ENCODE measurements at places on chromosomes 3 and 15.

DNA sequence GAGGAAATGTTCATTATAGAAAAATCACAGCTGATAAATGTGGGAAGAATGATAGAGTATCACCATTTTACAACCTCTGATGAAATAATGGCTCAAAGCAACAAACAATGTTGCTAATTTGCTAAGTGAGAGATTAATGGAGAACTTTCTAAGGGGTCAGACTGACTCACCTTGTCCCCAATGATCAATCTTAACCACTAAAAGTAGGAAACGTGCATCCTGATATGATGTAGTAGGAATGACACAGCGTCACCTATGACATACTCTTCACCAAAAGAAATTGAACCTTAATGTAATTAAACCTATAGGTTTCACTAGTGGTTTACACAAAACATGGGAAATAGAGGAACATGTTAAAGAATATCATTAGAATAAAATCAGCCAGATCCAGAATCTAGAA is 35.1 kb upstream of the MLF1 start:
- DNase-seq = no peak

DNA sequence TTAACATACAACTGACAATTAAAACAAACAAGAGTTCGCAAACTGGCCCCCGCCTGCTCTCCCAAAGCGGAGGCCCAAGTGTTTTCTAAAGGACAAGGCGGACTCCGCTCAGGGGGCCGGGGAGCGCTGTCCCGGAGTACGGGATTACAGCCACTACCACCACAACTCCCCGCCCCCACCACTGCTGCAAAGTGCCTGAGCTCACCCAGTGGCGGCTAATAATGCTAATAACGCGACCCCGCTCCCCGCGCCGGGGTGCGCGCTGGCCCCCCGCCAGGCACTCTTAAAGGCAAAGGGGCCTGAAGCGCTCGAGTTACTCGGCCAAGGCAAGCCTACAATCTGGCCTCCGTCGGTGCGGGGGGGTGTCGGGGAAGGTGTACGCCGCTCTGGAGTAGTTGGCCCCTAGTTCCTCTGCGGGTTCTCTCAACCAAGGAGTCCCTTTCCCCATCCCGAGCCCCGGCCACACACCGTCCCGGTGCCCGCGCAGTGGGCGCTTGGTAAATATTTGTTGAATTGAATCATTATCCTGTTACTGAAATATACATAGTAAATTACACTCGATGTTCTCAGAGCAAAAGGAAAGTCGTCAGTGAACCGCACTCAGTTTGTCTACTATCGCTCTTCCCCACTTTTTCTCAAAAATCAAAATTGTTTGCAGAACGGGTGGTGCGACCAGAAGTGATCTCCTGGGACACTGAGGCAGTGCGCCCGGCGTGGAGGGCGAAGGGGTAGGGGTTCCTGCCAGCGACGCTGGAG is 827 bp downstream of the WNT5A start:
- DNase-seq = no peak

DNA sequence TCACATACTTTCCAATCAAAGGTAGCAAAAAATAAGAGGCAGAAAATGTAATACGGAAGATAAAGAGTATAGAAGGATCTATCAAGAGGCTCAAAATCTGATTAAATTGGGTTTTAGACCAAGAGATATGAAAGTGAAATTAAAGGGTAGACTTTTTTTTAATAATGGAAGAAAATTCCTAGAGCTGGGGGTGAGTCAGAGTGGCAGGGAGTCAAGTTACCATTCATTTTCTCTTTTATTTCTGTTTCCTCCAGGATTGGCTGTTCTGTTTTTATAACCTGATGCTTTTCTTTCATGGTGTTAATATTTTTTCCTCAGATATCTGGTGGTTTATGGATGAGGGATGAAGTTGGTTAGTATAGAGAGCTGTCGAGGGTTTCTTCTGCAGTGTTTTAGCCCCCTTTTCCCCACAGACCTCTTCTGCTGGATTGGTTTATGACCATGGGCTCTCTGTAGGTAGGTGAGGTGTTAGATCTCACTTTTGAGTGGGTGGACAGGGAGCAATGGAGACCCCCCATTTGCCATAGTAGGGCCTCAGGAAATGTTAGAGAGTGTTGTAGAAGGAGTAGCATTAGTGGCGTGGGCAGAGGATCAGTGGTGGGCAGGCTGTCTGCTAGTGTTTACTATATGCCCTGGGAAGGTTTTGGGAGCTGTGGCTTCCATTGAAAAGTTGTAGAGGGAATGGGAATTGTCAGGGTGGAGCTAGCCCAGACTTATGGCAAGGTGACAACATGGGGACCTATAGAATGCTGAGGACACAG is 201.6 kb upstream of the GOLGA6L4 start:
- no peak for DNase-seq

DNA sequence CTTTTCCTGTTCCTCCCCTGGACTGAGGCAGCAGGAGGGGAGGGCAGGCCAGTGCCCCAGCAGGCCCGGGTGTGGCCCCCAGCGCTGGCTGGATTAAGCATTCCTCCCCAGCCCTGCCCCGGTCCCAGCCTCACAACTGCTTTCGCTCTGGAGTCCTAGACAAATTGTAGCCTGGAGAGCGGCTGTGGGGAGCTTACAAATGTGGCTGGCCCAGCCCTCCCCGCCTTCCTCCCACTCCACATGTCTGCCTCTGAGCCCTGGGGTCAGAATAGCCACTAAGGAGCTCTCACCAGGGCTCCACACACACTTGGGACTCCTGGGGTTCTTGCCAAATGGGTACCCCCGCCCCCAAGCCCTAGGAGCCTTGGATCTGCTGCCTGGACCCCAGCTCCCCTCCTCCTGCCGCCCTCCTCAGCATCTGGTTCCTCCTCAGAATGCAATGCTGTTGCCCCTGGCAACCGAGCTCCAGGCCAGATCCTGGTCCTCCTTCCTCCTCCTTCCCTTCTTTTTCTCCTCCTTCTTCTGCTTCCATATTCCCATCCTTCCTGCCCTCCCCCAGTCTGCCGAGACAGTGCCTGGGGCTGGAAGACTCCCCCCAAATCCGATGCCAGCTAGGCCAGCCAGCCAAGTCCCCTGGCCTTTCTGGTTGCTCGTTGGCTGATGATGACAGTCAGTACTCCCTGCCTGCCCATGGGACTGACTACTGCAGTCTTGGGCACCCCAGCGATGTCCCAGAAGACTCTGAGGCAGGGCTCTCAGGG is 91.1 kb downstream of the LINGO1 start:
- DNase-seq = no peak

DNA sequence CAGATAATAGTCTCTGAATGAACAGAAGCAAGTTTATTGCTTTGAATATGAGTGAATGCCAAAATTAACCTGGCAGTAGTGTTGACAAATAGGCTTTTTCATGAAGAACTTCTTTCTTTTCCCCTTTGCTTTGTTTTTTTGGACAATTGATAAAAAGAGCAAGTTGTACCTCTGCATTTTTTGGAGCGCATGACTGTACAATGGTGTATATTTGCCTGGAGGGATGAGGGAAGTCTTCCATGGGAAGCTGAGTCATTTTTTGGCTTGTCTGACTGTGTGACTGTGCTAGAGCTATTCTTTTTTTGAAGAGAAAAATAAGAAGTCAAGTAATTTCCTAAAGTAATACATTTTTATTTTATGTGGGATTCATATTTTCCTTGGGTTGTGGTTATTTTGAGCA is 186.9 kb downstream of the KLHL25 start:
- DNase-seq = no peak

- no peak for DNase-seq
Measured at GRCh38 chr3:69999140-70000027, at the start of gene SAMMSON. Gene SAMMSON, plus strand, starts transcription at chr3:69999733.

DNA sequence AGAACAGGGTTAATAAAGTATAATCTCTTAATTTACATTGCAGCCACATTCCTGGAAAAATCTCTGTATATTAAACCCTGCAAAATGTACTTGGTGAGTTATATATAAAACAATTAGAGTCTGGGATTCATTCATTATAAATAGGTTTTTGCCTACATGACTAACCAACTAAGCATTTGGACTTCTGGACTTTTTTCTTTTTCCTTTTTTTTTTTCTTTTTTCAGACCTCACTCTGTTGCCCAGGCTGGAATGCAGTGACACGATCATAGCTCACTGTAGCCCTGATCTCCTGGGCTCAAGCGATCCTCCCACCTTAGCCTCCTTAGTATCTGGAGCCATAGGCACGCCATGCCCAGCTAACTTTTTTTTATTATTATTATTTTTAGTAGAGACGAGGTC is 4.5 kb downstream of the DNAJC13 start:
- DNase-seq = no peak

DNA sequence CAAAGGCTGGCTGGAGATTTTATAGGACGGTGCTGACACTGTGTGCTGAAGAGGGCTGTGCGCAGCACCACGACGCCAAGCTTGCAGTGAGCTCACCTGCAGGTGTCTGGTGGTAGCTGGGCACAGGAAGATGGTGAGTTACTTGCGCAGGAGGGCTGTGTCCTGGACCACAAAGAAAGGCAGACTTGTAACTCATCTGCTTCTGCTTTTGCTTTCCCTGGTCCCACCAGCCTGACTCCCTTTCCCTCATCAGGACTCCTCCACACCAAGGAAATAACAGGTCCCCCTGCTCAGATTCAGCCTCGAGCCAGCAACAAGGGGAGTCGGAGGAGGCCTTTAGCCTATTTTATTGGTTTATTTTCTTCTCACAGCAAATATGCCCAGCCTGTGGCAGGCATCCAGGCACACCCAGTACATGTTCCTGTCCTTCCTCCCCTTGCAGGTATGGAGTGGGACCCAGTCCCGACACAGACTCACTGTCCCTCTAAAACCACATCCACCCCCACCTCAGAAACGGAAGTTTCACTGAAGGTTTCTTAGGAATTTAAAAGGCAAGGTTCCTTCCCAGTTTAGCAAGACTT is 35.6 kb upstream of the FLNB start:
- DNase-seq = no peak

GRCh38 chr3:85586018-85586417 is 627.2 kb downstream of the CADM2 start:
- no peak for DNase-seq

DNA sequence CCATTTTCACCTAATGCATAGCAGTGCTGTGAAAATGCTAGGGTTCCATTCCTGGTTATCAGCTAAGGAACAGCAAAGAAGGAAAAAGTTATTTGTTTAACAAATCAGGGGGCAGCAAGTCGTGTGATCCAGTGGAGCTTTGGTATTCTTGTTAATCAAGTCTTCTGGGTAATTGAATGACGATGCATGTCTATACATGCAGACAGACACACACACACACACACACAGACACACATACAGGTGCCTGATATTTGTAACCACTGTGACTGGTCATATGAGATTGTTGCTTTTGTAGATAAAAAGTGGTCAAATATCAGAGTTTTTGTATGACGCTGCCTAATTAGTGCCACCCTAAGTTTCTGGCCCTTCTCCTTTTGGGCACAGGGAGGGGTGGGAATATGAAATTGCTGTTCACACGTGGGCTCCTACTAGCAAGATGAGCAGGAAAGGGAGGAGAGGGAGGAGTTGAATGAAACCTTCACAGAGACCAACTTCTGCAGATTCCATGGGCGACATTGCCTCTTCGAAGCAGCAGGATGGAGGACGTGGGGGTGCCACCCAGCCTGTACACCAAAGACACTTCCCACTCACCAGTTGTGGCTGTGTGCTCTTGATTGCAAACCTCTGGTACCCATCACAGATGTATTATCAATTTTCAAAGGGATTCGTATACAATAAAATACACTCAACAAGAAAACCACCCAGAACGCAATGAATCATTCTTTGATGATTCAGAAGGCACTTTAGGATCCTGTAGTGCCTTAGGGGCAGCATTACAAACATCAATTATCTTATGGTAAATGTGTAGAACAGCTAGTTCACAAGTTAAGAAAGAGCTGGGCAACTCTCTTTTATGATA is 281.9 kb upstream of the ICE2 start:
- peak; percentile 48 for DNase-seq

DNA sequence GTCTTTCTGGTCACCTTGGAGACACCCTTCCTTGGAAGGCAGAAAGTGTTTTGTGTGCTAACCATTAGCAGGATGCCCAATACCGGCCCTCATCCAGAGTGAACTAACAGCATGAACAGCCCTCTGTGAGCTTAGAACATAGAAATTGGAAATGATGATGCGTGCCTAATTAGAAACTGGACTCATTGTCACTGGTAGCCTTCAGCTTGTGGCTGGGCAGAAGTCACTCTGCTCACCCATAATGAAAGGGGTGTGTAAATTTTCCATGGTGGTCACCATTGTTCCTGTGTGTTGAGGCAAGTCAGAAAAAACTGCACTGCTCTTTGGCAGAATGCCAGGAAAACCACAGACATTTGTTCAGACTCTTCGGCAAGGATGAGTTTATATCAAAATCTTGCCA is 74.7 kb upstream of the CNTN4 start:
- DNase-seq = no peak
